ENCODE measurements at places on chromosomes 3 and 15.

DNA sequence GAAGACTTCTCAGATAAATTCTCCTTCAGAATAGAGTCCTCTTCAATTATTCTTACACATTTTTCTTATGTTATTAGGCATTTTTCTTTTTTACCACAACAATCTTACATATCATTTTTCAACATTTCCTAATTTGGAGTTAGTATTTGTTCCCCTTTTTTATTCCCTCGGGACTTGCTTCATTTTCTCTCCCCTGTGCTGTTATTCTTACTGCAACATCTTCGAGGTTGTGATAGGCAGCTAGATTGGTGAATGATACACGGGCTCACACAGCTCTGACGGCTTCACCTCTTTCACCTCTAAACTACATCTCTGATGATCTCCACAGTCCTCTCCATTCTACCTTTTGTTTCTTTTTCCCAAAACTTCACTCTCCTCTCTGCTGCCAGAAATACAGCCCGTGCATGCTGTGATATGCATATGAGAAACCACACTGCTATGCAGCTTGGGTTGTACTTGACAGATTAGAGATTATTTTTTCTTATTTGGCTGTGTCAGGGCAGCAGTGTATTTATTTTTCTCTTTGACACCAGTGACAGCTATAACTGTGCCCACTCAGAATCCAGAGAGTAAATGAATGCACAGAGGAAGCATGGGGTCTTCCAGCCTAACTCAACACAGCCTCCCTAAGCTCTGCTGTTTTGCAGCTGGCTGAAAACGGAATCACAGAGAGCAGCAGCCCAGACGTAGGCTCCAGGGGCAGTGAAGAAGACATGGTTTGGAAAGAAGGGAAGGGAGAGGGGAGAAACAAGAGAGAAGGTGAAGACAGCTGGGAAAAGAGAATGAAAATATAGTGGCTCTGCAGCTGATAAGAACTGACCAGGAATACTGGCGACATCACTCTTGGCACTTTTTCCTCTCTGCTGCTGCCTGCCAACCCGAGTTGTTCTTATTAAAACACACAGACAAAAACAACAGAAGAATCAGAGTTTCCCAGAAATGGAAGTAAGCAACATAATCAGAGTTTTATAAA is 61.8 kb downstream of the SLC9A9 start:
- DNase-seq = no peak

GRCh38 chr15:52528564-52529340 is at the start of gene MYO5A:
TSS of gene MYO5A (minus strand) at chr15:52528880. CDS start at chr15:52528806, 74 bp downstream.
- DNase-seq = peak; percentile 78

DNA sequence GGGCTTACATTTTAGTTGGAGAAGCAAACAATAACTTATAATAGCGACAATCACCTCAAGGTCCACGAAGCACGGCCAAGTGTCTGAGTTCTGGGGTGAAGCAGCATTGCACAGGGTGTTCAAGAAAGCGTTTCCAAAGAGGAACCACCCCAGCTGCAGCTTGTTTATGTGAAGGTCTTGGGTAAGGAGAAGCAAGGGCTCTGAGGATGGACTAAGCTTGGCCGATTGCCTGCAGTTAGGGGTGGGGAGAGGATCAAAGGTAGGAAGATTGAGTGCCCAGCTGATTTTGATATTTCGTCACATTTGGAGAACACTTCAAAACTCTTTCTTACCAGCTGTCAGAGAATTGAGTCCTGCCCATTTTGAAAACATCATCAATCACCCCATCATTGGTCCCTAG is 321.6 kb upstream of the DNAJC19 start:
- no peak for DNase-seq

GRCh38 chr3:14516738-14517345 is 23.3 kb downstream of the GRIP2 start:
- no peak for DNase-seq

DNA sequence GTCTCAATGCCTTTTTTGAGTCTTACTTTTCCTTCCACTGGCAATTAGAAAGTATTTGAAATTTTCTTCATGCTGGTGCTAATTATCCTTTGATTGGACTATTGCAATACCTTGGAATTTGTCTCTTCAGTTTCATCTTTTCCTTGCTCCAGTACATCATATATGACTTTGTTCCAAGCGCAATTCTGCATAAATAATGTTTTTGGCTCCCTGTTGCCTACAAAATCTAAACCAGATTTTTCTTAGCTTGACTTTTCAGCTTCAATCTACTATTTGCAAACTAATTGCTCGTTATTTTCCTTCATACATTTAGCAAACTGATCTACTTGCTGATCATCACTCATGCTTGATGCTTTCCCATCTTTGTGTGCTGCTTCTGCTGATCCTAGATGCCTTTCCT is 230.8 kb upstream of the GPR149 start:
- DNase-seq = no peak

DNA sequence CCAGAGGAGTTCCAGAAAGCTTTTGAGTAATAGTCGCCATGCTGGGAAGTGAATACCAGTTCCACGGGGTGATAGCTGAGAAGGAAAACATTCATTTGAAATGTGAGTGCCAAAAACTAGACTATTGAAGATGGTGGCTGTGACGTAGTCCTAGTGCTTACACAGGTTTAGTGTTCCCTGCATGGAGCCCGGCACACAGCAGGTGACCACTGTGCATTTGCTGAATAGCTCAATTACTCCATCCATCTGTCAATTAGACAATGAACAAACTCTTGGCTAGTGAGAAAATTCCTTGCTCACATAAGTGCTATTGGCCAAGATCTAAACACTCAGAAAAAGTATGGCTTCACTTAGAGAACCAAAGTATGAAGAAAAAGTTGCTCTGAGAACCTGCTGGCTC is 448.1 kb upstream of the WNT5A start:
- no peak for DNase-seq

- DNase-seq = no peak
Observed at GRCh38 chr3:183779896-183780465, 45.4 kb downstream of the MAP6D1 start.

DNA sequence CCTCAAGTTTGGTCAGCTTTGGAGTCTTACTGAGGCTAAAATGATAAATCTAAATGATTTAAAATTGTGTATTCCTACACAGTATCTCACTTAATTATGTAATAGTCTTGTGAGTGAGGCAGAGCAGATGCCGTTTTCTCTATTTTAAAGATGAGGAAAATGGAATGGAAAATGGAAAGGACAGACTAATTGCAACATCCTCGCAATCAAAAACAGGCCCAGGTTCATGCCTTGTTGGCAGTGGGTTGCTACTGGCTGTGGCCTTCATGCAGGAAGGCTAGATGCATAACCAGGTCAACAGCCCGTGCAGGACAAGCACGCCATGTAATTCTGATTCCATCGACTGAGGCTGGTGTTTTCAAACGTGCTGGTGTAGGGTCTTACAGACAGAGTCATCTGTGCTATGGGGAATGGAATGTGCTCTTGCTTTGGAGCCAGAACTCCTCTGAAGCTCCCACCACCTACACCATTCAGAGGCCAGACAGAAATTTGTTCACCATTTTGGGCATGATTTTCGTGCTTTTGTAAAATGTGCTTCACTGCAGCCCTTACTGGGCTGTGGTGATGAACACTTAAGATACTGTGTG is 37.9 kb downstream of the MLH1 start:
- no peak for DNase-seq

DNA sequence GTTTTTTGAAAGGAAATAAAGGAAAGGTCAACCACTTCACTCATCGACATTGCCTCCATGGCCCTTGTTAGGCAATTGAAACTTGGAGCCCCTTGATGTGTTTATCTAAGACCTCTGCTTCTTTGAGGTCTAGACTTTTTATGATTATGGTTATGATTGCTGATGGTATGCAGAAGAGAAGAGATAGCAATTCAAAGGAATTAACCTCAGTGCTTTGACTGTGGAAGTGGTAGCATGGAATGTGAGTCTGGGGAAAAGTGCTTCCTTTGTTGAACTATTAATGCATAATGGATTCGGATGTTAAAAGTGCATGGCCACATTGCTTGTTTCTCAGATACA is 46.1 kb downstream of the FNDC3B start:
- DNase-seq = no peak
